ENCODE measurements at places on chromosomes 5 and 9.
A peak's percentile ranks its signal among the peaks of the same experiment; 100 is the strongest.

GRCh38 chr9:107340920-107341632 lies 58.0 kb downstream of the RAD23B start:
- peak; percentile 72 for DNase-seq

DNA sequence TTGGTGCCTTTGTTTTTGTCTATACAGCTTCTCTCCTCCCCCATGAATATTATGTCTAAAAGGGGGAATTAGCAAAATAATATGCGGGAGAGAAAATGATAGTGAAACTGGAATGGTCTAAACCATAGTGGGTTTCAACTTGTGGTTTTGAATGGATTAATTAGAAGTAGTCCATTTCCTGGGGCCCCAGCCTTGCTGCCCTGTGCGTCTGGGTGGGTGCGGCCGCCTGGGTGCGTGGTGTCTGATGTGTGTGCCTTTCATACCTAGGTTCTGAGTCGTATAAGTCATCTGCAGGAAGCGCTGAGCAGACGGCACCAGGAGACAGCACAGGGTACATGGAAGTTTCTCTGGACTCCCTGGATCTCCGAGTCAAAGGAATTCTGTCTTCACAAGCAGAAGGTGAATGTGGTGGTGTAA lies 120.0 kb upstream of the CACNA1B start:
- DNase-seq = no peak

DNA sequence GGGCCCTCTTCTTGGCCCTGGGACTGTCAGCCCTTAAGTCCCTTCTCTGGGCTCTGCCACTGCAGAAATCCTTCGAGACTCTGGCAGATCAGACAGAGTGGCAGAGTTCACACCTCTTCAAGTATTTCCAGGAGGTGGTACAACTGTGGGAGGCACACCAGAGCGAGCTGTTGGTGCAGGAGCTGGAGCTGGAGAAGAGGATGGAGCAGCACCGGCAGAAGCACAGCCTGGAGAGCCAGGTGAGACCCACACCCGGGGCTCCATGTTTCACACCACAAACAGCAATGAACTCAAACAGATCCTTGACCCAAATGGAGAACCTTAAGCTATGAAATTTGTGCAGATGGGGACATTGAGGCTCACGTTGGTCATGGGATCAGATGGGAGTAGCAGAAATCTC lies 17.5 kb downstream of the CCDC180 start:
- no peak for DNase-seq

GRCh38 chr5:39274398-39275085 lies 55.2 kb upstream of the FYB1 start:
- no peak for DNase-seq

- DNase-seq = no peak
Observed at GRCh38 chr5:142133330-142134206, 25.0 kb downstream of the NDFIP1 start.

- DNase-seq = no peak
Observed at GRCh38 chr5:168875832-168876231, 296.7 kb upstream of the PANK3 start.

DNA sequence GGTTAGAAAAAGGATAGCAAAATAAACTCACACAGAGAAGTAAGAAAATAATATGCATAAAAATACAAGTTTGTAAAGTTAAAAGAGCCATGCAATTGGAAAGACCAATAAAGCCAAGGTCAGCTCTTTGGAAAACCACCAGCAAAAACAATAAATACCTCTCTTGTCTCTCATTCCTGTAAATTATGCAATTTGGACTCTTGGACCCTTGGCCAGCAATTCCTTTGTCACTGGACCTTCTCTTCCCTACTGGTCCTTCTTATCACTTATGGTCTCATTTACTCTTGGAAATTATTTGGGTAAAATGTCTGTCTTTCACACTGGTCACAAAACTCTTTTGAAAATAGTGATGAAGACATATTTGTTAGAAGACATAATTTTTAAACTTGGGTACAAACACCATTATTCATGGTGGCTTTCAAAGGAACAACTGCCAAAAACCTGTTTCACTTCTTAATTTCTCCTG lies 379.5 kb downstream of the TMEM232 start:
- no peak for DNase-seq

- DNase-seq = no peak
Observed at GRCh38 chr9:92029553-92029952, 79.5 kb upstream of the ROR2 start.

DNA sequence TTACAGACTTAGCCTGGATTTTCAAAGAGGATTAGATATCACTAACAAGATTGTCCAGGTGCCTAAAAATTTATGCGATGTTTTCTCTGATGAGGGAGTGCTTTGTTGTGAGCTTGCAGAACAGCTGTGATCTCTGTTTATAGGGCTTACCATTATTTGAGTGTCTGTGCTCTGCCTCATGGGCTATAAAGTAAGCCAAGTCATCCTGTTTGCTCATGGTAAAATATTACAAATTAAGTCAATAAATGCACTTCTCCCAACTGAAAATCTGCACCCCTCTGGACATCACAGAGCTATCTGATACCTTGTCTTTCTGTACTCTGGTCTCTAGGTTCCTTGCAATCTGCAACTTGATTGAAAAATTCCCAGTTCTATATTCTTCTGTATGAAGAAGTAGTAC lies 293.4 kb upstream of the ACTBL2 start:
- no peak for DNase-seq

DNA sequence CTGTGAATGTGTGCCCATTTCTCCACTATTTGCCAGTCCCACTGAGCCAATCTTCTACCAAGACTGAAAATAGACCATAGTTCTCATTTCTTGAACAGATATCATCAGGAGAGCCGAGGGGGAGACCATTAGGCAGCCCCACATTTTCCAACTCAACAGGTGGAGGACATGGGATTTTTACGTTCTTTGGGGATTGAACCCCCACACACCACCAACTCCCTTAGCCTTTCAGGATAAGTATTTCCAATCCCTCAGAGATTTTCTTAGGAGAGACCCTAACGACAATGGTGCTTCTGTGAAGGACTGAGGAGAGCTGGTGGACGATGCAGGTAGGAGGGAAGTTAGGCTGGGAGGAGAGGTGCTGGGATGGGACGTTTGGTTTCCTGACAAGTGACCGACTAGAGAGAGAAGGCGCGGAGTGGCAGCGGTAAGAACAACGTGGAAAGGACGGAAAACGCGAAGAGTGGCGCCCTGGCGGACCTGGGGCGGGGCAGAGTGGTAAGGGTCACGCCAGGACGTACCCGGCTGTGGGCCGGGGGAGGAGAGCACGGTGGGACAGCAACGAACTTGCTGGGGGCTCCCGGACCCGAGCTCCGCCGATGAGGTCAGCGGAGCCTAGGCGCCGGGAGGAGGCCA lies 681 bp upstream of the CHSY3 start:
- DNase-seq = no peak

DNA sequence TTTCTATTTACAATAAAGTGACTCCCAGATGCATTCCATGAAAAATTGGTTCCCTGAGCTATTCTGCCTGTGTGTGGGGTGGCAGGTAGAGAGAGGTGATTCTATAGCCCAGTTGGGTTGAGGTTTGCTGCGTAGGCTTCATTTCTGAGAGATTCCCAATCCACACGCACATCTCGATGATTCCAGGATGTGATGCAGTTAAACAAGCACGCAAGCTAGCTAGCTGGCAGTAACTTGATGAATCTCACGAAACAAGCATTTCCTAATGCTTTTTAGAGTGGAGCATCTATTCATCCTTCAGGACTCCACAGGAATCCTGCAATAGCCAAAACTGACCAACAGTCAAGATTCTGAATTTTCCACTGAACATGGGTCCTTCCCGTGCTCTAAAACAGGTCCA lies 43.8 kb upstream of the CER1 start:
- DNase-seq = no peak

- no peak for DNase-seq
Observed at GRCh38 chr9:102911185-102911584, 83.9 kb upstream of the CYLC2 start.
